ENCODE measurements at places on chromosomes 7 and 10.

DNA sequence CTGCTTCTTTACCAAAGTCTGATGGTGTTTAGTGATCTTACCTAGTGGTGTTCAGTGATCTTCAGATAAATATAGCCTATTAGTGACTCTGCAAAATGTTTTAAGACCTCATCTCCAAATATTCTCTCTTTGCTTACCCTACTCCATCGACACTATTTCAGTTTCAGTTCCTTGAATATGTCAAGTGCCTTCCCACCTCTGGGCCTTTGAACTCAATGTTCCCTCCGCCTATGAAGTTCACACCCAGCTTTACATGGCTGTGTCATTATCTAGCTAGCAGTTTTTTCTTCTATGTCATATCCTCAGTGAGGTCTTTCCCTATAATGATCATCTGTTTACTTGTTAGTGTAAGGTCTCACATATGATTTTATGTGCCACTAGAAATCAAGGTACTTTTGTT is 322.6 kb downstream of the DGKB start:
- no peak for DNase-seq

DNA sequence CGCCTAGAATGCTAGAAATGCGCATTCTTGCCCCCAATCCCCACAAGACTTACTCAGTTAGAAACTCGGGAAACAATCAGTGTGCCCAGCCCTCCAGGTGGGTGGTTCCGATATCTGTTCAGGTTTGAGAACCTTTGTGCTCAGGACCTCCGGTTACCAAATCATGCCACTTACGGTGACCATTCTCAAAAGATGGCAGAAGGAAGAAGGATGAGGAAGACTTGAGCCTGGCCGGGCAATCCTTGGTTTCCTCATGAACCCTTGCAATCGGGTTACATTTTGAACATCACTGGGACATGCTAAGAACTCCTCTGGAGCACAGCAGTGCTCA is 52.1 kb downstream of the RBM17 start:
- DNase-seq, result peak; percentile 21

- no peak for DNase-seq
Observed at GRCh38 chr7:88254721-88255424, 35.0 kb upstream of the SRI start.

DNA sequence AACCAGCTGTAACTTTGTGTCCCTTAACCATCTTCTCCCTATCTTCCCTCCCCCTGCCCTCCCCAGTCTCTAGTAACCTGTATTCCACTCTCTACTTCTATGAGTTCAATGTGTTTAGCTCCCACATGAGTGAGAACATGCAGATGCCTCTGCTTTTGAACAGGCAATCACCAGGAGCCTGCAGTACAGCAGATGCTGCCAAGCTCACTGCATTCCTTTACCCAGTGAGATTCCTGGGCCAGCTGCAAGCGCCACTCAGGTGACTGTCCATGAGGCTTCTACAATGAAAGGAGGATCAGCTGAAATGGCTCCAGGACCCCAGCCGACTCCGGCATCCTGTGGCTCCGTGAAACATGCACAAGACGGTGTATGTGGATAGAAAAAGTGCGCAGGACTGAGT is 15.7 kb downstream of the GRID1 start:
- no peak for DNase-seq

- DNase-seq, result no peak
Observed at GRCh38 chr7:47570649-47571050, 11.3 kb downstream of the TNS3 start.

DNA sequence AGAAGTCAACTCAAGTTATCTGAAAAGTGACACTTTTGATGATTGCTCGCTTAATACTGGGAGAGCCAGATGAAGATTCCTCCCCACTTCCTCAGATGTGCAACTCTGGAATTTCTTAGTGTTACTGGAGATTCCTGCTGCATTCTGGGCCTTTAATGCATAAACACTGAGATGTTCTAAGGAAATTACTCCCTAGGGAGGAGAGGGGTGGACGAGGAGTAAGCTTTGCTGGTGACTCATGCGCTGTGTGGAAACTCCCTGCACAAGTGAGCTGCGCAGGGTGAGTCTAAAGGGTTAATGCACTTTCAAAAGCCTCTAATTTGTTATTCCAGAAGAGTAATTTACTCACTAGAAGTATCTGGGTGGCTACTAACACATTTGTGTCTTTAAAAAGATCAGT is 46.3 kb downstream of the EGFR start:
- no peak for DNase-seq

- DNase-seq, result no peak
Observed at GRCh38 chr7:76327610-76328009, 25.1 kb downstream of the HSPB1 start.

DNA sequence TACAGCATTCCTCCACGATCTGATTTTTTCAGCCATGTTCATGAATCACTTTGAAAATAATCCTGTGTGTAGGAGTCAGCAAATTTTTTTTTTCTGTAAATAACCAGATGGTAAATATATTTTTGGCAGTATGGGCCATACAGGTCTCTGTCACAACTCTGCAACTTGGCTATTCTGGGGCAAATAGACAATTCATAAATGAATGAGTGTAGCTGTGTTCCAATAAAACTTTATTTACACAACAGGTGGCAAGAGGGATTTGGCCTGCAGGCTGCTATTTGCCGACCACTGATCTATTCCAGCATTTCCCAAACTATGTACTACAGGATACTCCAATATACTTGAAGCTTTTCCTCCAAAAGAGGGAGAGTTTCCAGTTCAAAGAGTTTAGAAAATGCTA is 78.7 kb upstream of the SVIL start:
- no peak for DNase-seq

GRCh38 chr10:23253780-23254179 is 61.7 kb downstream of the PTF1A start:
- no peak for DNase-seq

GRCh38 chr7:24052572-24053260 is 231.3 kb upstream of the NPY start:
- no peak for DNase-seq

DNA sequence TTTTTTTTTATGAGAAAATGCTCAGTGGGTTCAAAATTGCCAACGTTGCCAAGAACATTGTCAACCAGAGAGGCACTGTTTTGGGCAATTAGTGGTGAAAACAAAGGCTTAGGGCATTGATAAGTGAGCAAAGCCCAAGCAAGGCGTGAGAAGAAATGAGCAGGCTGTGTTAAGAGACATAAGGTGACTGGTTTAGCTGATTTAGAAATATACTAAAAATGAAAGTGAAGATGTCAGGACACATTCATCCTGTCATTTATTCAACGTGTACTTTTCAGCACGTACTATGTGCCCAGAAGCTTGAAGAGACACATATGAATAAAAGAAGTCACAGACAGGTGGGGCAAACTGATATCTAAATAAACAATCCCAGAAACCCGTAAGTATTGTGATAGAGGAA is 31.8 kb downstream of the AOAH start:
- no peak for DNase-seq

GRCh38 chr7:85097844-85098243 is 89.0 kb downstream of the SEMA3D start:
- no peak for DNase-seq

- DNase-seq, result no peak
Observed at GRCh38 chr7:91169830-91170191, 94.4 kb upstream of the FZD1 start.

- DNase-seq, result no peak
Observed at GRCh38 chr7:2913760-2914387, 69.8 kb upstream of the GNA12 start.

DNA sequence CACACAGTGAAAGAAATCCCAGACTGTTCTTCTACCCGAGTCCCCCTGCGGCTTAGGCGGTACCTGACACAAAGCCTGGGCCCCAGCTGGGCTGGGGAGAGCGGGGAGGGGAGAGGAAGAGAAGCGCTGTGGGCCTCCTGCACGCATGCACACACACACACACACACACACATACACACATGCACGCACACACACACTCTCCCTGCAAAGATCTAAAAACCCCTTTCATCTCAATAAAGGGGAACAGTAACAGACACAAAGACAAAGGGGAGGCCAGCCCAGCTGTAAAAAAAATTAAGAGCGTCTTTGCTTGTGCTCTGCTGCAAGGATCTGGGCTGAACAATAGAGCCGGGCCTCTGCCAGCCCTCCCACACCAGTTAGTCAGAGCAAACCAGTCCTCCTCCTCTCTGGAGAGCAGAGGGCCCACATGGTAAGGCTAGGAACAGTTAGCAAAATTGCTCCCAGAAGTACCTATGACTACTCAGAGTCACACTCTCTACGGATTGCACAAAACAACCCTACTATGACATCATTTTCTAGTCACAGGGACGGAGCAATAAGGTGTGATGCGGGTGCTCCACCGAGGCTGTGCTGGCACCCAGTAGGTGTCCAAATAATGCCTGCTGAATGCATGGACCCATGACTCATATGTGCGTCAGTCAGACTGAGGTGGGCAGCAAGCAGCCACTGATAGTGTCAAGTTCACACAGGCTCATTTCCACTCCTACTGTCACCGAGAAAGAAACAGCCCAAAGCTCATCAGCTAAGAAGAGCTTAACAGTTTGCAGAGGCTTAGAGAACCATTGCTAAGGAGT is 9.2 kb downstream of the ITPRIP start:
- DNase-seq, result peak; percentile 87

DNA sequence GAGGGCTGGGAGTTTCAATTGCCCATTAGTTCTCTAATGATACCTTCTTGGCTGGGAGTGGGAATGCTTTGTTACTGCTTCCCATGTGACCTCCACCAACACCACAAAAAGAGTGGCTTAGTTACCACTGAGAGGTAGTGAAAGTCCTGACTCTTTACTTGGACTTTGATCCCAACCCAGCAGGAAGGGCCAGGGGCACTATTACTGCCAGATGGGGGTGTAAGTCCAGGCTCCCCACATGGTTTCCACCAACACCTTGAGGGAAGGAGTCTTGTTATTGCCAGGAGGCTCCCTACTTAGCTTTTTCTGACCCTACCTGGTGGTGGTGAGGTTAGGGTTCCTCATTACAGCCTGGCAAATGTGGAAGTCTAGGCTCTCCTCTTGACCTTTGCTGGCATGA is 11.4 kb downstream of the GGCT start:
- no peak for DNase-seq

- DNase-seq, result no peak
Observed at GRCh38 chr10:44206127-44206818, 178.6 kb downstream of the CXCL12 start.

- no peak for DNase-seq
Observed at GRCh38 chr7:116337800-116338199, 127.5 kb downstream of the TES start.

GRCh38 chr7:151140826-151141225 is 26.7 kb downstream of the GBX1 start:
- no peak for DNase-seq

GRCh38 chr10:69856601-69857166 is 55.0 kb downstream of the COL13A1 start:
- DNase-seq, result no peak

Data from stimulated activated naive CD4-positive, alpha-beta T cell treated with Interleukin-2 at 50 U/mL for 16 hours (primary cell).